ENCODE measurements at places on chromosomes 5 and 9. TPM values are rescaled to one million over a fixed set of nuclear protein-coding genes. Genes with fewer than 3 reads are reported as not detected.

GRCh38 chr5:181170237-181170825 is 22.9 kb downstream of the OR2V2 start:
- DNase-seq: no peak

DNA sequence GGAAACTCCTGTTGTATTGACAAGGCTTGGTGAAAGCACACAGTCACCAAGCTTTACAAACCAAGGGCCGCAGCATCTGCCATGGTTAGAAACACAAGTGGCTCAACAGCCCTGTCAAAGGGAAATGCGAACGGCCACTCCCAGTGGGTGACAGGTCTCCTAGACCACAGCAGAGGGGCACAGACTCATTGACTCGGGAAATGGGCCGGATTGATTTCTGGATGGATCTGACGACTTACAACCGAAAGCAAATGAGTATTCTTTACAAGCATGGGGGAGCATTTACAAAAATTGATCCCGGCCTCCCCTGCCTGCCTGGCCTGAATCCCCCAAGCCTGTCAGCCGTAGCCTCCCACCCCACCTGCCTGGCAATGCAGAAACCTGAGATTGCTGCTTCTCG is 48.2 kb downstream of the ADAMTS2 start:
- DNase-seq: no peak

DNA sequence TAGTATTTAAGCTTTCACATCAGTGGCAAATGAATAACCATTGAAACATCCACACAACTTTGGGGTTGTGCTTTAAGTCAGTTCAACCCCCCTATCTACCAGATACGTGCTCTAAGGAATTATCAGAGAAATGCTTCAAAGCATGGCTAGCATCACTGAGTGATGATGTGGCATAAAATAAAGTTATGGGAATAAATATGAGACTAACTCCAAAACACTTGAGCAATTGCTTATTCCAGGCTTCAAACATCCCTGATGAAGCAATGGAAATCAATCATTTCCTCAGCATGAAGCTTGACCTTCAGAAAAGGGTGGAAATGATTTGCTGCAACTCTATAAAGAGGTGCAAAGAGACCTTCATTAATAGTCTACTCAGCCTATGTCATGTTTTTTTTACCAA is 292.0 kb upstream of the SMC2 start:
- DNase-seq: no peak

DNA sequence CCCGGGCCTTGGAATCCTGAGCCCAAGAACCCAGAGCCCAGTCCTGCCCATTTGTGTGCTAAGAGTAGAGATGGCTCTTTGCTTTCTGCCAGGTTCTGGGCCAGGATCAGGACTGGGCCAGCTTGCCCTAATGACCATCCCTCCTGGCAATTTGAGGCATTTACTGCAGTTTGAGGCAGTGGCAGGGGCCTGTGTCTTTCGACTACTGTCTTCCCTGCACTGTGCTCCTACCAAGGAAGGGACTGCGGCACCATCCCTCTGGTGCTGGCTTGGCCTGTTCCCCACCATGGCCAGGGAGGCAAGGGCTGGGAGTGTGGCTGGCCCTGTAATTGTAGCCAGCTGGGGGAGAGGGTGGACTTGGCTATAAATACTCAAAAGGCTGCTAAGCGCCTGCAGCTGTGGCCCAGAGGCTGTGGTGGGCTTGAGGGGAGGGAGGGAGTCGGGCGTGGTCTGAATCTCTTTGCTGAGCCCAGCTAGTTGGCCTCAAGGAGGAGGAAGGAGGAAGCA is 4.6 kb downstream of the ENHO start:
- DNase-seq: no peak

DNA sequence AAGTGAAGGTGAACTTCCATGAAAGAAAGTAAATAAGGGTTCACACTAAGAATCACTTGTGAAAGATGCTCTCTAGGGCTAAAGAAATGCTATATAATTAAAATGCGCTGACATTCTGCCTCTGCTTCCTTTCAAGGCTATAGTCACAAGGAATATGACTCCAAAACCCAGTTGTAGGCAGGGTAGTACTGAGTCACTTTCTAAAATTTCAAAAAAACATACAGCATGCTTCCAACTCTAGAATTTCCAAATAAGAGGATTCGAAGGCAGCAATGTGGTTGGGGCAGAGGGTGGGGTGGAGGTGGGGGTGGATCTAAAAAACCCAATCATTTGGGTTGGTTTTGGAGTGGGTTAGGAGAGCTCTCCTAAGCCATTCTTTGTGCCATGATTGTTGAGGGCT is 84.6 kb downstream of the HMHB1 start:
- DNase-seq: no peak

- no peak for DNase-seq
Observed at GRCh38 chr5:176812269-176813259, 2.2 kb downstream of the UNC5A start.

DNA sequence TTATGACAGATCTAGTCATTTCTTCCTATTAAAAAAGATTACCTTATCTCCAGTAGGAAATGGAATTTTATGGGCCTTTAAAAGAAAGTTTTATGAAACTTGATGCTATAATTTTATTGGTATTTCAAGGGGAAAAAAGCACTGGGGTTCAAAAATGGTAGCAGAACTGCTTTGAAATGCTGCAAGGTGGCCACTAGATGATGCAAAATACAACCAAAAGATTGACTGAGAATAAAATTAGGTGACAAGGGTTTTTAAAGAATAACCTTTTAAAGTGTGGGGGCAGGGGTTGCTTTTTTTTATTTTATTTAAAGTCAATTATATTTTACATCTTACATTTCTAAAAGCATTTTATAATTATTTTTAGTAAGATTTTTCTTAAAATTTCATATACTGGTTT is 61.7 kb downstream of the KLF9 start:
- no peak for DNase-seq

GRCh38 chr5:172692981-172693380 is 51.9 kb downstream of the NEURL1B start:
- no peak for DNase-seq

DNA sequence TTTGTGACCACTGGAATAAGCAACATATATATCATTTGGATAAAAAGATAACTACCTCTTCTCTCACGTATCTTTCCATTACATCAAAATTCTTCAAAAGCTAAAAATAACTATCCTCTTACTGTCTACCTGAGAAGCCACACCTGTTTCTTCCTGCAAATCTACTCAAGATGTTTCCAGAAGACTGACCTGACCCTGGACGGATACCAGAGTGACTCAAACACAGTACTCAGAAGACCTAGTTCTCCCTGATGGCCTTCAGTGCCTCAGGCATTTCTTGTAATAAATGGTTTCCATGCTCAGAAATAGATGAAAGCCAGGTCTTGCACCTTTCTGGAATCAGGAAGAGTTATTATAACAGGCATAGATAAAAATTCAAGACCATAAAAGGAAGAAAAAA is 245.9 kb upstream of the PIK3R1 start:
- no peak for DNase-seq

Gene CTXN3
- total RNA-seq: not detected

Gene RFESD
- total RNA-seq: 0.84 TPM

Gene RETREG1
- 11.3 TPM for total RNA-seq

Gene DMRT3
- not detected for total RNA-seq

Gene IL7R
- total RNA-seq: 10.6 TPM

Measured in esophagus muscularis mucosa (tissue), 4 donors.